Stimulated activated CD4-positive, alpha-beta T cell treated with anti-CD3 and anti-CD28 coated beads, Interleukin-12 subunit alpha, Interleukin-12 subunit beta, amount 100 ng/mL, for 4 hours (primary cell): ENCODE measurements at places on chromosomes 2 and 18.

GRCh38 chr18:9700261-9700796 is 7.8 kb upstream of the RAB31 start:
- no peak for DNase-seq

GRCh38 chr2:78967294-78967693 is 58.2 kb upstream of the REG3G start:
- no peak for DNase-seq

DNA sequence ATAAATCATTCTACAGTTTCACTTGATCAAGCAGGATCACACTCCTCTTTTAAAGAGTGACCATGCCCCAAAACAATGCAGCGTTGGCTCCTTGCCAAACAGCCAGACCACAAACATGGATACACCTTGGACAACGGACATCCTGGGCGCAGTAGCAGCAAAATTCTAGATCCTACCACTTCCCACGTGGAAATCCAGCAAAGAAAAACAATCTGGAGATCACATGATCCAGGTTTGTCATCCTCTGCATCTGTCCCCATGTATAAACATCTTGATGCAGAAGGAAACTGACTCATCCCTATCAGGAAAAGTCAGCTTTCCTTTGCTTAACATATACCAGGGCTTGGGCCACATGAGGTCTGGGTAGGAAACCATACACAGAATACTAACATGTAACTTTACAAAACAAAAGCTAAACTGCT is 53.1 kb downstream of the ZNF521 start:
- no peak for DNase-seq

DNA sequence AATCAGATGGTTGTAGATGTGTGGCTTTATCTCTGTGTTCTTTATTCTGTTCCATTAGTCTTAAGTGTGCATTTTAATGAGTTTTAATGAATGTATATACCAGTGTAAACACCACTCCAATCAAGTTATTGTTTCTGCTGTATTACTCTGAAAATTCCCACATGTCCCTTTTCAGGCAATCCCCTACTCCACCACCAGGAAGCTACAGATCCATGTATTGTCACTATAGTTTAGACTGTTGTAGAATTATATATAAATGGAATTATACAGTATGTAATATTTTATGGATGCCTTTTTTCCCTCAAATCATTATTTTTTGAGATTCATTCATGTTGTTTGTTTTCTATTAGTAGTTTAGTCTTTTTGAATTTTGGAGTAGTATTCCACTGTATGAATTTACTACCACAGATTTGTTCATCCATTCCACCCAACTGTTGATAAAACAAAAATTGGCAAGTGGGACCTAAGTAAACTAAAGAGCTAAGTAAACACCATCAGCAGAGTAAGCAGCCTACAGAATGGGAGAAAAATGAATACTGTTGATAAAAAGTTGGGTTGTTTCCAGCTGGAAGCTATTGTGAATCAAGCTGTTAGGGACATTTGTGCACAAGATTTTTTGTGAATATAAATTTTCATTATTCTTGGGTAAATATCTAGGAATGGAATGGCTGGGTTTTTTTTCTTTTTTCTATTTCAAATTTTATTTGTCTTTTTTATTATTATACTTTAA is 262.0 kb downstream of the CAMKMT start:
- DNase-seq, result no peak

DNA sequence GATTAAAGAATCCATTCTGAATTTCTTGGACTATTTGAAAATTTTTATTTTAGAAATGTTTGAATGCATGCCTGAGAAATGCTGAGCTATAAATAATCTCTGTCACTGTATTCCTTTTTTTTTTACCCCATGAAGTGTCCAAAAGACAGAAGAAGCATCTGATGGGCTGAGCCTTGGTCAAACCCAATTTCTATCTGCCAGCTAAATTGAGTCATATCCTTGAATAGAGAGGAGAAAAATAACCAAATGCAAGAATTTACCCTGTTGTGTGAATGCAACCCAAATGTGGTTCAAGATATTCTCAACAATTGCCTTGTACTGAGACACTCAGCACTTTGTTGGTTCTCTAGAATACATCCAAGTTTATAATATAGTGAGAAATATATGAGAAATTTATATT is 223.5 kb downstream of the UBE2E3 start:
- DNase-seq, result no peak

DNA sequence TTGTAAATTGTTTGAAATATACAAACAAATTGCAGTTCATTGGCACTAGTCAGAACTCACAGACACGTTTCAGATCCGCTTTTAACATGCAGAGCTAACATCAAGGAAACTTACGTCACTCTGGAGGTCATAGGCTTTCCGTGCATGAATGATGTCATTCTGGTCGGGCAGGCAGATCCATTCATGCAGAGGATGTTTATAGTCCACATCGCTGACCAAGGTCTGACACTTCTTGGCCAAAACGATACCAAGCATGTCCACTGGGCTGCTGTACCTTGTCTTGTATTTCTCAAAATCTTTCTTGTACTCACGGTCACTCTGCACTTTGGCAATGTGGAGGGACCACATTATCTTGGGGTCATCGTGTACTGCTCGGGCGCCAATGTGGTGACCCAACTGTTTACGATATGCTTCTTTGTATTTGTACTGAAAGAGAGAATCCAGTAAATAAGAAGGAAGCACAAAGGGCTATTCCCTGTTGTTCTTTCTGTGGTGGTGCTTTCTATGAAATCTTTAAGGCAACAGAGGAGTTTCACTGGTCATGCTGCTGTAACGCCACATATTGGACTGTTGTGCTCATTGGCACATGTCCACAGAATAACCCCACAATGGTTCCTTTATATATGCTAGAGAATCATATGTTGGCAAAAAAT is 114.8 kb downstream of the NEB start:
- DNase-seq, result no peak

DNA sequence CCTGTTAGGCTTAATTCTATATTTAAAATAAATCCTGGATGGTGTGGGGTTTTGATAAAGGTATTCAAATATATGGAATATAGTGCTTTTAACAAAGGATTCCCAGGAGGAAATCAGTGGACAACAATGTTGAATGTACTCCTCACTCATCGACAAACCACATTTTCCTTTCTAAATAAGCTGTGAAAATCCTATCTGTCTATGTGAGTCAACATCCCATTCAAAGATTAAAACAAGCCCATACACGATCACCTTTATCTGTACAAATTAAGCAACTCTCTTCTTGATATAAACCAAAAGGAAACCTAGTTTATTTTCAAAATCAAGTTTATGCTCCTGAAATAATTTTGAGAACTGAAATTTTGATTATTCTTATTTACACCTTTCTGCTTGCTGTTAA is 153.4 kb downstream of the ERBB4 start:
- DNase-seq, result no peak

GRCh38 chr2:239946562-239946863 is 78.6 kb downstream of the NDUFA10 start:
- DNase-seq, result no peak

- no peak for DNase-seq
Observed at GRCh38 chr2:69054431-69054830, 41.5 kb downstream of the ANTXR1 start.

DNA sequence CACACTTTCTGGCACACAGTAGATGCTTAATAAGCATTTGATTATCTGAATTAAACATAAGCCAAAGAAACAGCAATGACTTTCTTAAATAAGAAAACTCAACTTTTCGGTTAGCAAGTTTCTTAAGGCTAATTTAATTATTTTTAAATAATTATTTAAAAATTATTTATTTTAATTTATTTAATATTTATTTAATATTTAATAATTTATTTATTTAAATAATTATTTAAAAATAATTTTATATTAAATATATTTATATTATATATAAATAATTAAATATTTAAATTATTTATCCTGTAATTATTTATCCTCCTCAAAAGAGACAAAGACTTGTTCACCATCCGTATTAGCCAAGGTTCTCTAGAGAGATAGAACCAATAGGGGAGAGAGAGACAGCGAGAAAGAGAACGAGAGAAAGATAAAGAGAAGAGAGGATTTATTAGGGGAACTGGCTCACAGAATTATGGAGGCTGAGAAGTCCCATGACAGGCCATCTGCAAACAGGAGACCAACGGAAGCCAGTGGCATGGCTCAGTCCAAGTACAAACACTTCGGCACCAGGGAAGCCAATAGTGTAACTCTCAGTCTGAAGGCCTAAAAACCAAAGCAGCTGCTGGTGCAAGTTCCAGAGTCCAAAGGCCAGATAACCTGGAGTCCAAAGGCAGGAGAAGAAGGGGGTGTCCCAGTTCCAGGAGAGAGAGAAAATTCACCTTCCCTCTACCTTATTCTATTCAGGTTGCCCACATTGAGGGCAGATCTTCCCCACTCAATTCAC is 125.3 kb downstream of the METTL8 start:
- no peak for DNase-seq

DNA sequence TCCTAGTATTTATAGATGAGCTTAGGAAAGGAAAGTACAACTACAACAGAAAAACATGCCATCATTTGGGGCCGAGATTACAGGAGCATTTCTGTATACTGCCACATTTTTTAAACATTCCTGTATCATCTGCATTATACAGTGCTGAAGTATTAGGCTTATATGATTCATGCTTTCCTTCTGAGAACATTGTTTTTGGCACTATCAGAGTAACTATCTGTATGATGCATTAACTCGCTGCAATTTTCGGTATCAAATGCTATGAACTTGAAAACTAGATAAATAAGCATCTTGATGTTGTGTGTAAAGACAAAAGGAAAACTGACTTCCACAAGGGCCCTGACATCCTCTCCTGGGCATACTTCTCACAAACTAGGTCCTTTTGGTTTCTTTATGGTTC is 102.0 kb downstream of the RIT2 start:
- no peak for DNase-seq

- DNase-seq, result no peak
Observed at GRCh38 chr18:50656841-50657470, 97.1 kb downstream of the MAPK4 start.

DNA sequence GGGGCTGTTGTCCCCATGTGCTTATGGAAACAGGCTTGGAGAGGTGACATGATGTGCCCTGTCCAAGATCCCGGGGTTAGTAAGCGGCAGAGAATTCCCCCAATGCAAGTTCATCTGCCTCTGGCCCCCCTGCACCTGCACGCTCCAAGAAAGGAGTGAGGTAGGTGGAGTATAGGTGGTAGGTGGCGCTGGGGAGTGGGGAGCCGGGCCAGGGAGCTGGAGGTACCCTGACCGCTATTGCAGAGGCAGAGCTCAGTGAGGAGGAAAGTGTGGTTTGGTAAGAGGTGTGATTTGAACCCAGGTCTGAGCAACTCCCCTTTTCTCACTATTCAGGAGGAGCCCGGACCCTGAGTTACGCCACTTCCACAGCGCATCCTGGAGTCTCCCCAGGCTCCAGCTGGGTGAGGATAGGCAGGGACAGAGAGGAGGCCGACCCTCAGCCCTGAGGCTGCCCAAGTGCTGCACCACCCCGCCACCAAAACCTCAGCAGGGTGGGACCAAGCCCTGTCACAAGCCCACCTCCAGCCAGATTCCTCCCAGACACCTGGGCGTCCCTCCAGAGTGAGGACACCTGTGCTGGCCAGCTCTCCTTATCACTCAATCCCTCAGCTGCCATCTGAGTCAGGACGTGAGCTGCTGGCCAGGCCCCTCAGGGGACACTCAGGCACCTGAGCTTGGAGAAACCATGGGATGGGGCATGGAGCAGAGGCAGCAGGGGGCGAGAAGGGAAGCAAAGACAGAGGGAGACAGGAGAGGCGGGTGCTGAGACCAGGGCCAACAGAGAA is 5.6 kb downstream of the HAAO start:
- DNase-seq, result no peak

- no peak for DNase-seq
Observed at GRCh38 chr2:224085811-224086210, 46.7 kb upstream of the SERPINE2 start.

DNA sequence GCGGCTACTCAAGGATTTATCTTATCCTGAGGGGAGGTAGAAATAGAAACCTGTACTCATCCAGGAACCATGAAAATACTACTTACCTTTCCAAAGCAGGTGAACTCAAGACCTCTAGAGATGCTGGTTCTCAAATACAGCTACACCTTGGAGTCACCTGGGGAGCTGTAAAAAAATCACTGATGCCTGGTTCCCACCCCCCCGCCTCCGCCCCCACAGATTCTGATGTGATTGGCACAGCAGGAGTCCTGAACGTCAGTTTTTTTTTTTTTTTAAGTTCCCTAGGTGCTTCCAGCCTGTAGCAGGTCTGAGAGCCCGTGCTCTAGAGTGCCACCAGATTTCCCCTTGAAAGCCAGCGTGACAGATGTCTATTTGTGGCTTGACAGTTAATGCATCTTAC is 113.6 kb downstream of the MRO start:
- no peak for DNase-seq

GRCh38 chr2:127650041-127650784 is 4.3 kb downstream of the GPR17 start:
- DNase-seq, result no peak

DNA sequence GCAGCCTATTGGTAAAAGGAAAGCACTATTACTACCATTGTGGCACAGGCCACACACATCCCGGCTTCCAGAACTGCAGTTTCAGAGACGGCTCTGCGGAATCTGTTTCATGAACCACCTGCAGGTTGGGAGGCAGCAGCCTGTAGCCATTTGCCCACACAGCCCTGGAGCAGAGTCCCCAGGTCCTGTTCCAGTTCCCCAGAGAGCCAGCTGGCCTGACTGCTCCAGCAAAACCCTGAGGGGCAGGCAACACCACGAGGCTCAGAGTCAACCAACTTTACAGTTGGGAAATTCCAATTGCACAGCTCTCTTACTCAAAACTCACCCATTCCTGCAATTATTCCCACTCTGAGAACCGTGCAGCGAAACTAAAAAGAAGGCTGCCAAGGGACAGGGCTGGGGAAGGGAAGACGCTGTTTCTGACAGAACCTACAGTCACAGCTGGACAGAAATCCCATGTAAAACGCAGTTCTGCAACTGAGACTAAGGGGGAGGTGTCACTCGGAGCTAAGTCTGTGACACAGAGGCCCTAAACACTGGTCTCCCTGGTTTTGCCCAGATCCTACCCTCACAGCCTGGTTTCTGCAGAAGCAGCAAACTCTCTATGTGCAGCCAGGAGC is 219.4 kb downstream of the TMEM163 start:
- no peak for DNase-seq

GRCh38 chr2:205699515-205700289 is 17.4 kb downstream of the NRP2 start:
- DNase-seq, result no peak

GRCh38 chr2:180370511-180371205 is 363.6 kb upstream of the CWC22 start:
- no peak for DNase-seq

DNA sequence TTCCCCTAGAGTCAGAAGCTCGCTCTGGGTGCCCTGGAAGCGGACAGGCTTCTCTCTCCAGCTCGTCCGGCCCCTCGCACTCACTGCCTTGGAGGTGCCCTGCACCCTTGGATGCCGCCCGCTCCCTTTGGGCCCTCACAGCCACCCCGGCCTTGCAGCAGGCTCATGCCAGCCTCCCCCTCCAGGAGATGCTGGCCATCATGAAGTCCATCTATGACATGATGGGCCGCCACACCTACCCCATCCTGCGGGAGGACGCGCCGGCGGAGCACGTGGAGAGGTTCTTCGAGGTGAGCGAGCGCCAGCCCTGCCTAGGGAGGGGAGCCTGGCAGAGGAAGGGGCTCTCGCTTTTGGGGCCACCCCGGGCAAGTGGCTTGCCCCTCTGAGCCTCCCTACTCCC is 20.3 kb upstream of the FAHD2A start:
- DNase-seq, result no peak
